Renal cortex interstitium (tissue), 15 donors: ENCODE measurements at places on chromosomes 2 and 18. TPM values are rescaled to one million over a fixed set of nuclear protein-coding genes. Genes with fewer than 3 reads are reported as not detected.

DNA sequence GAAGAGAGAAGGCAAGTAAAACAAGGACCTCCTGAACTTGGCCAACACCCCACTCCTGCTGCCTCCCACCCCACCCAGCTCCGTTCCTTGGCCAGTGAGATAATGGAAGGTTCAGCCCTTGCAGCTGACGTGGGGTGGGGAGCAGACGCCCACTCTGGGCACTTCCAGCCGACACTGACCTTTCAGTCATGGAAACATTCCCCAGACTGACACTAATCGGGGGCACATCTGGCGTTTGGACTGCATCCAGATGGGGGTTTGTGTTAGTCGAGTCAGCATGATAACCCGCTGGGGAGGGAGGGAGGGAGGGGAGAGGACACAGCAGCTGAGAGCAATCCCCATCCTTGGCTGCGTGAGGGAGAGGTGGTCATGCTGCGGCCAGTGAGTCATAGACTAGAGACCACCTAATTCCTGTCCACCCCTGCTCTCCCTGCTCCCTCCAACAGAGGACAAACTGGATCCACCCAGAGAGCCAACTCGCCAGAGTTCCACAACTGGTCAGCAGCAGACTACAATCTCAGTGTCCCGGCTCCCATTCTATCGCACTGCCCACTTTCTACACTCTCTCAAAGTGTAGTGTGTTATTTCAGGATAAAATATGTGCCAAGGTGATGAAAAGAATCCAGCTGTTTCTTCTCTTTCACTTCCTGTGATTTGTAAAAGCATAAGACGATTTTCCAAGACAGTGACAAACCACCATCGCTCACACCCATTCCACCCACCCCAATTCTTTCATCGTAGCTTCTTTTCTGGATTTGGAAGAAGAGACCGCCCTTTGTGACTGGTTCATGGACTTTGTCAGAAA lies 115.4 kb upstream of the PKDCC start:
- no peak for DNase-seq

DNA sequence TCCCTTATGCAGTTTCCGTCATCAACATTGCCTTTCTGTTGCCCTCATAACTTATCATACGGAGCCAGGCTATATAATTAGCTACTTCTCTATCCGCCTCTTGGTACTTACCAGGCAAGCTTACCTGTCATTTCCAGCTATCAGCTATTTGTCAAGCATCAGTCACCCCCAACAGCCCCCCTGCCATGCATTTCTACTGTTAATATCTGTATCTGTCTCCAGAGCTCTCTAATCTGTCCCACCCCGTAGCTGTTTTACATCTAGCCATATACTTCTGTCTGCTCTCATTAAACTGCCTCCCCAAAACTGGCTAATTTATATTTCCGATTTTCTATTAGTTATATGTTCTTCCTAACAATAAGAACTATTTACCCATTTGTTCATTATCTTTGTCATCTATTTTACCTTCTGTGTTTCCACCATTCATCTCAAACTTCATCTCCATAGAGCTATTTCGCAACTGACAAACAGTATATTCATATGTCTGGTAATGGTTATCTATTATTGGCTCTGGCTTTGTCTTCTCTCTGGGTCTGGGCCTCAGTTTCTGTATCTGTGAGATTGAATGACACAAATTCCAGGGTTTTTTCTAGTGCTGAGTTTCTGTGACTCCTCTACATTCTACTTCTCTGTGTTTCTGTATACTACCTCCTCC lies 9.6 kb downstream of the EMX1 start:
- no peak for DNase-seq

GRCh38 chr2:5140347-5140746 lies 551.8 kb upstream of the SOX11 start:
- no peak for DNase-seq

DNA sequence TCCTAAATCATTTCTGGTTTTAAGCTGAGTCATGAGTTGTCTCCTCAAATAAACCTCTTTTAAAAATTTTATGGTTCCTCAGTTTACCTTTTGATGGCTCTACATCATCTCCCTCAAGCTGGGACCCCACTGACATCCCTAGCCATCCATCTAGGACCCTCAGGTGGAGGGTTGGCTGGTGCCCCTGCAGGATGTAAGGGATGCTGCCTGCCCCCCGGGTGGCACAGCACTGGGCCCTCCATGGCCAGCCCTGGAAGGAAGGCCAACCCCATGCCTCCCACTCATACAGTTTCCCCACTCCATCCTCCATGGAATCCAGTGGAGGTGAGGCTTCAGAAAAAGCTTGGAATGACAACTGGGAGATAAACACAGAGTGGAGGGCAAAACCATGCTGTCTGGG lies 17.2 kb upstream of the GPC1 start:
- DNase-seq = no peak

- no peak for DNase-seq
These were observed 94.9 kb downstream of the FHOD3 start for GRCh38 chr18:36392164-36392978.

DNA sequence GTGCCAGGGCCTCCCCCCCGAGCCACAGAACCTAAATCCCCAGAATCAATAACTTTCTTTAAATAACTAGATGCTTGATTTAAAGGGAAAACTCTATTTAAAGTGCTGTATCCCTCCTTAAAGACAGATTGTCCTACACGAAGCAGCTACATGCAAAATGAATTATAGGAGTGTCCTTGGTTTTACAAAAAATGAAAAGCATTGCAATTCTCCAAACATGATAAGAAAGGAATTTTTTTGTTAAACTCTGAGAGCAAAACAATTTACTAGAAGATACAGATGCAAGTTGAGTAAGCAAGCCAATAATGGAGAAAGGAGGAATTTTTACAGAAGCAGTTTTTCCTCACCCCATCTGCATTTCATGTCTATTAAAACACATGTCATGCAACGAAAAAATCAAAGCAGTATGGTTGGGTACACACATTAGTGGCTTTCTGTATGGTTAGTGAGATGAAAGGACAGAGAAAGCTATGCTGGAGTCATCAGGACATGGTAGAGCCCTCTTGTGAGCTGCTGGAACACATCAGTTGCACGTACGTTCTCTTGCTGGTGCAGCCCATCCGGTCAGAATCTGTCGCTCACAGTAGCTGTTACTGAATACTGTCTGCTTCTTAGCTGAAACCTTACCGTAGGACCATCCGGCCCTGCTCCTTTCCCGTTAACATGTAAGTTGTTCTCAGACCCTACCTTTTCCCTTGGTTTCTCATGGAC lies 25.9 kb upstream of the STEAP3 start:
- DNase-seq = no peak

DNA sequence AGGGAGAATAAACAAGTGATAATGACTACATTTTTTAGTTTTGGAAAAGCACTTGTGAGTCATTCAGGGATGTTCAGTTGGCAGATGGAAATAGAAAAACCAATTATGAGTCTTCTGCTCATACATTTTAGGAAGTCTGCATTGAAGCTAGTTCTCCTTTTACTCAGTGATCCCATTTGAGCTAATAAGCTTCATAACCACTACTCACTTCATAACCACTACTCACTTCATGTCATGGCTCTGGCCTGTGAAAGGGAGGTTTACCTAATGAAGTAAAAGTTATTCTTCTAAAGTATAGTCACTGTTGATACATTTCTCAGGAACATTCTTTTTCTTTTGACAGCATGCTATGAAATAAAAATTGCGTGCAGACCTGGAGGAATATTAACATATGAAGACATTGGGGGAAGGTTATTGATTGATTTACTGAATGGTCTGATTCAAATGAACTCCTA lies 948.7 kb downstream of the TSN start:
- no peak for DNase-seq

- no peak for DNase-seq
These were observed 1867.4 kb downstream of the SUCLG1 start for GRCh38 chr2:82591718-82592117.

- no peak for DNase-seq
These were observed 277.5 kb downstream of the AFF3 start for GRCh38 chr2:99864561-99865553.

DNA sequence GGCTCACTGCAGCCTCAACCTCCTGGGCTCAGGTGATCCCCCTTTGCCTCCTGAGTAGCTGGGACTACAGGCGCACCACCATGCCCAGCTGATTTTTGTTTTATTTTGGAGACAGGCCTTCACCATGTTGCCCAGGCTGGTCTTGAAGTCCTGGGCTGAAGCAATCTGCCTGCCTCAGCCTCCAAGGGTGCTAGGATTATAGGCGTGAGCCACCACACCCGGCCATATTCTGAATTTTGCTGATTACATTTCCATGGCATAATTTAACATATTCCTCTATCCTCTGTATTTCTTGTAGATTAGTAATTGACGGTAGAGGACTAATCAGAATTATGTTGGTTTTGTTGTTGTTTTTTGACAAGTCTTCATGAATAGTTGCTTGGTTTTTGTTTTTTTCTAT lies 50.6 kb downstream of the MEX3C start:
- no peak for DNase-seq

GRCh38 chr18:68764016-68764415 lies 33.9 kb upstream of the CCDC102B start:
- no peak for DNase-seq

ORC2 gene
- 37.3 TPM for polyA plus RNA-seq

KLF11 gene
- polyA plus RNA-seq = 23.6 TPM

KLF7 gene
- polyA plus RNA-seq = 26.0 TPM

SCYGR4 gene
- polyA plus RNA-seq = not detected
